Activated T-helper 1 cell treated with anti-CD3 and anti-CD28 coated beads, Interleukin-2, amount 50 U/mL, for 16 hours (primary cell): ENCODE measurements at places on chromosomes 7 and 10.

- no peak for DNase-seq
Measured at GRCh38 chr7:130362251-130362816, 17.7 kb downstream of the CPA5 start.

GRCh38 chr7:99974681-99975080 lies 1.1 kb downstream of the AZGP1 start:
- DNase-seq = no peak

- DNase-seq = no peak
Measured at GRCh38 chr7:137696988-137697387, 149.8 kb downstream of the DGKI start.

- no peak for DNase-seq
Measured at GRCh38 chr10:72314263-72314662, 40.5 kb downstream of the DNAJB12 start.

DNA sequence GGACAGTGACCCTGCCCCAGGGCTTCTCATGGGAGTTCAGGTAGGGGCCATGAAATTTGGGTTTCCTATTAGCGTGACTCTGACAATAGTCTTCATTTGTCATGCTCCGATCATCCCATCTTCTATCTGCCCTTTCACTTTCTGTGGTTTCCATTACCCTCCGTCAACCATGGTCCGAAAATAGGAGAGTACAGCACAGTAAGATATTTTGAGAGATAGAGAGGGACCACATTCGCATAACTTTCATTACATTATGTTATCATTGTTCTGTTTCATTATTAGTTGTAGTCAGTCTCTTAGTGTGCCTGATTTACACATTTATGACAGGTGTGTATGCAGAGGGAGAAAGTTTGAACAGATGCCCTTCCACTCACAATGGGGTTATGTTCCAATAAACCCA lies 649.2 kb downstream of the SDK1 start:
- DNase-seq = no peak

GRCh38 chr10:131269776-131270460 lies 41.6 kb downstream of the TCERG1L start:
- DNase-seq = no peak

- no peak for DNase-seq
Measured at GRCh38 chr10:74738985-74739567, 87.3 kb upstream of the KAT6B start.

GRCh38 chr10:22466763-22467334 lies 121.6 kb downstream of the SPAG6 start:
- DNase-seq = no peak

DNA sequence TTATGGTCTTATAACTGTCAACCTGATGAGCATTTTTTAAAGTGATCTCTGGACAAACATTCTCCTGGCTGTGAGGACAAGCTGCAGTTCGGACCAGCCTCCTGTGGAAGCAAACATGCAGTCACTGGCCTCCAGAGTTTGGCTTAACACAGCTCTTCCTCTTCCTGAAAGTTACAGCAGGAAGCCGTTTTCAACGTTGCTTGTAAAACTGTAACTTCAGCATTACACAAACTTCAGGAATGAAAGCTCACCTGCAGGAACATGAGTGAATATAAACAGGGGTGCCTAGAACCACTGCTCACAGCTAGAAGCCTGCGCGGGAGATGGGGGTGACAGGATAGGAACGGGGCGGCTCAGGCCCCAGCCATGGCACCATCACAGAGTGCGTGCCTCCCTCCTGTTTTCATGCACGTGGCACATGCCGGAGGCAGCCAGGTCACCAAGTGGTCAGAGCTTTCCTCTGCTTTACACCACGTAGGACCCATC lies 292.9 kb upstream of the PITRM1 start:
- DNase-seq = no peak

- DNase-seq = no peak
Measured at GRCh38 chr7:148700661-148701064, 2.0 kb downstream of the CUL1 start.

GRCh38 chr7:45187946-45188411 lies 30.4 kb downstream of the RAMP3 start:
- DNase-seq = no peak

- no peak for DNase-seq
Measured at GRCh38 chr10:125089469-125089868, 70.9 kb downstream of the CTBP2 start.

GRCh38 chr7:129664029-129665012 lies 52.8 kb downstream of the NRF1 start:
- no peak for DNase-seq

DNA sequence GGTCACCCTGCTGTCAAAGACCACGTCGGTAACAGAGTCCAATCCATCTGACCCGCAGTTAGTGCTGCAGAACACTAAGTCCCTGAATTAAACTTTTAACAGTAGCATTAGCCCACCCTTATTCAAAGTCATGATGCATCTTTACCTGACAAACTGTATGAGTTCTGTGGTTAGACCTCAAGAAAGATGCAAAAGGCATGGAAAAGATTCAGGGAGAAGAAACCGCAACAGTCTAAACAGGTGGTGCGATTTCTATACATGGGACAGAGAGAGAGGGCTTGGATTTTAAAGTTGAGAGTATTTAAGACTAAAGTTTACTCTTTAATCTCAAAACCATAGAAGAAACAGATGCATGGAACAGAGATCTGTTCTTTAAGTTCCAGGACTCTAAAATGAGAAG lies 103.3 kb upstream of the NFE2L3 start:
- no peak for DNase-seq

GRCh38 chr10:89022734-89023133 lies 32.1 kb downstream of the FAS start:
- no peak for DNase-seq
